Endothelial cell of umbilical vein (primary cell): ENCODE measurements at places on chromosomes 16 and 17. TPM values are rescaled to one million over a fixed set of nuclear protein-coding genes. Genes with fewer than 3 reads are reported as not detected.

The CEP295NL gene
- 3.6 and 8.3 TPM in 2 replicates for total RNA-seq

The TRPV2 gene
- 6.7 and 10.6 TPM in 2 replicates for total RNA-seq

The LRRC75A gene
- total RNA-seq, result 2.9 and 3.7 TPM in 2 replicates

The KRT28 gene
- not detected in 2 replicates for total RNA-seq

The GNAO1 gene
- not detected in 2 replicates for total RNA-seq

The SLC6A2 gene
- total RNA-seq, result not detected in 2 replicates

The ABCA9 gene
- 2.0 and 2.7 TPM in 2 replicates for total RNA-seq

The HSF4 gene
- total RNA-seq, result 4.7 and 5.5 TPM in 2 replicates

The CARD14 gene
- total RNA-seq, result not detected in 2 replicates

The KRTAP9-4 gene
- not detected in 2 replicates for total RNA-seq

The ENPP7 gene
- total RNA-seq, result not detected in 2 replicates

The ZC3H18 gene
- total RNA-seq, result 52.8 and 59.6 TPM in 2 replicates

The PRAC1 gene
- total RNA-seq, result not detected in 2 replicates

The ZMYND15 gene
- total RNA-seq, result 0.44 TPM in 1 of 2 replicates, not detected in the other

The CES5A gene
- not detected in 2 replicates for total RNA-seq

The GGNBP2 gene
- 71.2 and 77.6 TPM in 2 replicates for total RNA-seq

The PERCC1 gene
- total RNA-seq, result not detected in 2 replicates

The MMP15 gene
- total RNA-seq, result 13.1 and 16.0 TPM in 2 replicates

The EMP2 gene
- 18.3 and 25.5 TPM in 2 replicates for total RNA-seq

The HAS3 gene
- total RNA-seq, result 1.8 TPM in 2 replicates
